Dermis microvascular lymphatic vessel endothelial cell (primary cell): ENCODE measurements at places on chromosomes 4 and X. TPM values are rescaled to one million over a fixed set of nuclear protein-coding genes. Genes with fewer than 3 reads are reported as not detected.

GRCh38 chrX:104854188-104854587, 288.2 kb downstream of the IL1RAPL2 start:
- DNase-seq, result no peak

GRCh38 chrX:46820391-46821100, 16.3 kb upstream of the RP2 start:
- no peak for DNase-seq

GRCh38 chrX:134073341-134073740, 87.9 kb upstream of the GPC3 start:
- no peak for DNase-seq

- no peak for DNase-seq
These were observed 103.6 kb upstream of the ADGRG2 start for GRCh38 chrX:19225909-19226308.

GRCh38 chr4:70133473-70133872, 20.6 kb upstream of the PRR27 start:
- DNase-seq, result no peak

DNA sequence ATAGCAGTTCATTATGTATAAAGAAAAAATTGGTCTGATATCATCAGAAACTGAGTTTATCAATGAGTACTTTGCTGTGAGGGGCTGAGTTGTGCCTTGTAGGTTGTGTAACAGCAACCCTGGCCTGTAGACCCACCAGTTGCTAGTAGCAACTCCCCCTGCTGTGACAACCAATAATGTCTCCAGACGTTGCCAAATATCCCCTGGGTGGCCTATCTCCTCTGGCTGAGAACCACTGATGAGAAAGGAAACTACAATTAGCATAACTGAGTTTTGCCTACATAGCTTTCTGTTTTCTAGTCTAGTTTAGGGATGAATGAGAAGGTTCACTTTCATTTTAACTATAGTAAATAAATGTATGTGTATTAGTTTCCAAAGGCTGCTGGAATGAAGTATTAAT, 234.1 kb downstream of the CPE start:
- no peak for DNase-seq

DNA sequence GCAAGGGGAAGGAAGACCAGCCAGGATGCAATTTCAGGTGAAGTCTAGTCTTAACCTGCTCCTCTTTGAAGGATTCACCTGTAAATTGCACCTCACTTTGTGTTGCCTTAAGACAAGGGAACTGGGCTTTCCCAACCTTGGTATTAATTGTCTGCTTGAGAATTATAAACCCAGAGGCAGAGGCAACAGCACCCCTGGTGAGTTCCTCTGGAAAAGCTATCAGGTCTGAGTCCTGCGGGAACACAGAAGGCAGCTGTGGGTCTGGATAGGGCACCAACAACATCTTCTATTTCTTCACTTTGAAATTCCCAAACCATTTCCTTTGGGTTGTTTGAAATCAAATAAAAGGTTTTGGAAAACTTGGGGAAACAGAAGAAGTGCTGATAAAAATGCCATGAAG, 109.2 kb upstream of the NPY2R start:
- no peak for DNase-seq

The LONRF3 gene
- 21.1 and 38.4 TPM in 2 replicates for total RNA-seq

The C4orf51 gene
- total RNA-seq, result not detected in 2 replicates

The TREX2 gene
- total RNA-seq, result 2.3 and 7.6 TPM in 2 replicates

The MAGEA11 gene
- total RNA-seq, result not detected in 2 replicates

The TGIF2LX gene
- total RNA-seq, result not detected in 2 replicates

The MAGEA2 gene
- not detected in 2 replicates for total RNA-seq
